ENCODE measurements at places on chromosomes 6 and 20. TPM values are rescaled to one million over a fixed set of nuclear protein-coding genes. Genes with fewer than 3 reads are reported as not detected.

The C20orf144 gene
- 0.19 TPM for polyA plus RNA-seq

The PLA2G7 gene
- polyA plus RNA-seq, result 2.9 TPM

The TTK gene
- polyA plus RNA-seq, result 23.6 TPM

The RUNX2 gene
- polyA plus RNA-seq, result 2.0 TPM

The ACTL10 gene
- polyA plus RNA-seq, result 0.48 TPM

The CLPSL2 gene
- not detected for polyA plus RNA-seq

The SRPK1 gene
- 52.2 TPM for polyA plus RNA-seq

The DLK2 gene
- polyA plus RNA-seq, result 0.75 TPM

The NTSR1 gene
- polyA plus RNA-seq, result 1.2 TPM

The SLC17A2 gene
- 0.35 TPM for polyA plus RNA-seq

The PPARD gene
- 21.2 TPM for polyA plus RNA-seq

- DNase-seq, result no peak
Observed at GRCh38 chr6:159919011-159919511, 28.3 kb downstream of the MAS1 start.

- DNase-seq, result no peak
Observed at GRCh38 chr6:12033770-12034169, 21.7 kb downstream of the HIVEP1 start.

GRCh38 chr20:31877684-31878083 lies 7.2 kb downstream of the TTLL9 start:
- DNase-seq, result no peak

DNA sequence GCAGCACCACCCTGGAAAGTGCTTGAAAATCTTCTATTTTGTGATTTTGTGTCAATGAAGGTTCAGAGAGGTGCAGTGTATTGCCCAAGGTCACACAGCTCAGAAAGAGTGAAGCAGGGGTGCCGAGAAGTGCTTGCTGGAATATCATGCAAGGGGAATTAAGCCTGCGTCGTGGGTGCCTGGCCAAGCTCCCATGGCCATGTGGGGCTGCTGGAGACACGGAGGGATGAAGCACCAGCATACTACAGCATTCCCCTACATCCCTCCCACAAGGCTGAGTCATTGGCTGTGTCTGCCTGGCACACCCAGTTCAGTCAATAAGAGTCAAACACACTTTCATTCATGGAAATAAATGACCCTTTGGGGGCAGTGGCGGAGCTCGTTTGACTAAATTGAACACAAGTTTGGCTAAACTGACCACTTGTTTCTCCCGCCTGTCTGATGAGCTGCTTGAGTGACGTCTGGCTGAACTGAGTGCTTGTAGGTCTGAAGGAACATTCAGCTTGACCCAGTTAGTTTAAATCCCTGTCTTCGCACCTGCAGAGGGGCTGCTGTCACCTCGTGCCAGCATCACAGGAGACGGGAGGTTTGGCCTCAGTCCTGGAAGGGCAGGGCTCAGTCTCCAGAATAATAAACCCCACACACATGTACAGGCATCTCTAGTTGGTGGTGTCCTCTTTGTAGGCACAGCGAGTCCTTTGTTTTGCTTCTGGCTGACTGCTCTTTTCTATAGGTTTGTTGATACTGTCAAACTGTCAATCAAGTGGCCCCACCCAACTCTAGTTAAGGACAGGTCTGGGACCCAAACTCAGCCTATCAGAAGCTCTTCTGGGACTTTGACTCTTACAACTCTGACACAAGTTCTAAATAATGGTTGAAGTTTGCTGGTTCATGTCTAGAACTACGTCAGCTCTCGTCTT lies 8.4 kb upstream of the TGM2 start:
- DNase-seq, result no peak

DNA sequence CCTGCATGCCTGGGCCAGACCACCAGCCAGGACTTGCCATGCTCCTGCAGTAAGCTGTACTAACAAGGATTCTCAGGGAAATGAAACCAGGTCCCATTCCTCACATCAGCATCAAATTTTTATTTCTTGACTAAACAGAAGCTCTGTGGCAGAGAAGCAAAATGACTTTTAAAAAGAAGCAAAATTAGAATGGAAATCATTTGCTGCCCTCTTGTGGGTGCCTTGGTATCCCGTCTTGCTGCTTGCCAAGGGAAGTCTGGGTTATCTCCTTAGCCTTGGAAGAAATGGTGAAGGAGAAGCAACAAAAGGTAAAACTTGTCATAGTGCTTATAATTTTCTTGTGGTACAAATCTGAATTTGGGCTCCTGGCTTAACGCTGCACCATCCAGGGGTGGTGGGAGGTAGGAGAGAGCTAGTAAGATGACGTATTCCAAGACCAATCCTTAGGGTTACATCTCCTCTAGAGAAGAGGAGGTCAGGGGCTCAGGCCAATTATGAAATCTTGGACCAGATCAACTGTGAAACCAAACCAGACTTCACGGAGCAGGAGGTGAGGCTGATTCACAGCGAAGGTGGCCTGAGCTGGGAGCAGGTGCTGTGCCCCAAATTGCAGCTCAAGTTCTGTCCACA lies 107.5 kb downstream of the FAXC start:
- no peak for DNase-seq

- no peak for DNase-seq
Observed at GRCh38 chr6:164409309-164410009, 899.9 kb downstream of the C6orf118 start.

GRCh38 chr6:12414096-12414675 lies 124.0 kb downstream of the EDN1 start:
- DNase-seq, result no peak

DNA sequence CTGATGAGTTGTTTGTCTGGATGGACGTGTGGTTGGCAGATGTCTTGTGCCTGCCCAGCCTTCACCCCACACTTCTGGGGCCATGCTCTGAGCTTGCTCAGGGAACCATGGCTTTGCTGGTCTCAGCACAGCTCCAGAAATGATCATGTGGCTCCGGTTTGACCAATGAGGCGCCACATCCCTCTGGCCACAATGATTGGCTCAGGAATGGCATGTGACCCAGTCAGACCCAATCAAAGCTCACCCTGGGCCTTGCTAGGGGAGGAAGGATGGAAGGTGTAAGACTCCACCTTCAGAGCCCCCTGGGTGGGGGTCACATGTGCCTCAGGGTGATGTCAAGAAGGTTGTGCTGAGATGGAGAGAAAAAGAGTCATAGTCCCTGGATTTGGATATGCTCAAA lies 281.6 kb upstream of the SULF2 start:
- DNase-seq, result no peak

- no peak for DNase-seq
Observed at GRCh38 chr6:51542475-51542874, 544.9 kb downstream of the PKHD1 start.

DNA sequence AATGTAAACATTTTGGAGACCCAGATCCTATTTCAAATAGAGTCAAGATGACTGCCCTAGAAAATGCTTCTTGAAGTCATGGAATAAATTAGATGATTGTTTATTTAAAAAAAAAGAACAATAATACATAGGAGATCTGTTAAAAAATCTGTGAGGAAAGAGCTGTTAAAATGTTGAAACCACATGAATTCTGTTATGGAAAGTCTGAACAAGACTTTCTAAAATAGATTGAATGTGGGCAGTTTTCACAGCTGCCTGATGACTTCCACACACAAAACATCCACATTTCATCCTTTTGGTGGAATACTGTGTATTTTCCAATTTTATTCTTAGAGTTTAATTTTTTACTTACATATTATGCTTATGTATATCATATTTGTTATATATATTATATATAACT lies 186.1 kb downstream of the LAMA2 start:
- DNase-seq, result no peak

GRCh38 chr20:17444091-17444490 lies 87.1 kb downstream of the BFSP1 start:
- no peak for DNase-seq

- DNase-seq, result no peak
Observed at GRCh38 chr6:136312975-136313374, 23.3 kb upstream of the BCLAF1 start.

DNA sequence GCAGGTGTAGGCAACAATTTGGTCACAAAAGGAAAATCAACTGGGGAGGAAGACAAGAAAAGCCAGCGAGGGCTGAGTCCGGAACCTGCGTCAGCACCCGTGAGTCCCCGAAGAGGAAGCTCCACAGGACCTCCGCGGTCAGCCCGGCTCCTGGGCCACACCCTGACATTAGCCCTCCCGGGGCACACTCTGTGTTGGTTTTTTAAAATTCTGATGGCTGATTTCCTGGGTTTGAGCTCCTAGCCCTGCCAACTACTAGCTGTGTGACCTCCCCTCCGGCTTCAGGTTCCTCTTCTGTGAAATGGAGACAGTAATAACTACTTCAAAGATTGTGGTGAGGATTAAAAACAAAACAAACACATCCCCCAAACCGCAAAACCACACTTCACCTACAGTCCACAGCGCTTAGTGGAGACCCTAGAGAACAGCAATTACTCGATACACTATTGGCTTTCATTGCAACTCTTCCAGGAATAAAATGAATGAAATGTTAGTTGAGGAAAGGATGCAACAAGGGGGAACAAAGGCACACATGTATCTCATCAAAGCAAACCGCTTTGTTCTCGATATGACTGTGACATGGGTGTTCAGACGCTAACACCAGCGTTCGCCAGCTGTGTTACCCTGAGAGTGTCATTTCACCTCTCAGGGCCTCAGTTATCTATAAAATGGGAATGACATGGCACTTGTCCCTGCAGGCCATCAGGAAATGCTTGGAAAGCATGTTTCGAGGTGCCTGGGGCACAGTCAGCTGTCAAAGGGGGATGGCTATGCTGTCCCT lies 985 bp downstream of the ZBP1 start:
- no peak for DNase-seq

DNA sequence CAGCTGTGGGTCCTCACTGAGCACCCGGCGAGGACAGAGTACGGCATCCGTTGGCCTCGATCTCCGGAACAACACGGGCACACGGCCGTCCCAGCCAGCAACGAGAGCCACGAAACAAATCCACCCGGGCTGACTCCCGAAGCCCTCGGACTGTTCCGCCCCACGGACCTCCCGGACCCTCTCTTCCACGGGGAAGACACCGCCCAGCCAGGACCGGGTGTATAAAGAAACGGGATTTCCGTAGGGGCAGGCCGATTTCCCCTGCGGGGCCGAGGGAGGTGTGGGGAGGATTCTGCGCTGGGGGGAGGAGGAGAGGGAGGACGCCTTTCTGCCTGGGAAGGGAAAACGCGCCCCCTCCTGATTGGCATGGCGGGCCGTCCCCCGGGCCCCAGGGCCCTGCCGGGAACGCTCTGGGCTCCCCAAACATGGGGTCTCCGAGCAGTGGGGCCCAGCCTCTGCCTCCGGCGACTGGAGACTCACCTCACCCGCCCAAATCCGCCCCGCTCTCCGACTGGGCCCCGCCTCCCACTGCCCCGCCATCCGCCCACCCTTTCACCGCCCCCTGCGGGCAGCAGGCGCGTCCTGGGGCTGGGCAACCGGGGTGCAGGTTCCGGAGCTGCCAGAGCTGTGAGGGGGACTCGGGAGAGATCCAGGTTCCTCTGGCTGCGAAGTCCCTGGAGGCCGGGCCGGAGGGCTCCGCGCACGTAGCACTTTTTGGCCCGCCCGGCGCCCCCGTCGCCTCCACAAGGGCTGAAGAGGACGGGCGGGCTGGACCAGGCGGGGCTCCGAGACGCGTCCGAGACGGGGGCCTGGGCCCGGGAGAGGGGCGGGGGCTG lies 679 bp upstream of the PPDPF start:
- DNase-seq, result no peak

DNA sequence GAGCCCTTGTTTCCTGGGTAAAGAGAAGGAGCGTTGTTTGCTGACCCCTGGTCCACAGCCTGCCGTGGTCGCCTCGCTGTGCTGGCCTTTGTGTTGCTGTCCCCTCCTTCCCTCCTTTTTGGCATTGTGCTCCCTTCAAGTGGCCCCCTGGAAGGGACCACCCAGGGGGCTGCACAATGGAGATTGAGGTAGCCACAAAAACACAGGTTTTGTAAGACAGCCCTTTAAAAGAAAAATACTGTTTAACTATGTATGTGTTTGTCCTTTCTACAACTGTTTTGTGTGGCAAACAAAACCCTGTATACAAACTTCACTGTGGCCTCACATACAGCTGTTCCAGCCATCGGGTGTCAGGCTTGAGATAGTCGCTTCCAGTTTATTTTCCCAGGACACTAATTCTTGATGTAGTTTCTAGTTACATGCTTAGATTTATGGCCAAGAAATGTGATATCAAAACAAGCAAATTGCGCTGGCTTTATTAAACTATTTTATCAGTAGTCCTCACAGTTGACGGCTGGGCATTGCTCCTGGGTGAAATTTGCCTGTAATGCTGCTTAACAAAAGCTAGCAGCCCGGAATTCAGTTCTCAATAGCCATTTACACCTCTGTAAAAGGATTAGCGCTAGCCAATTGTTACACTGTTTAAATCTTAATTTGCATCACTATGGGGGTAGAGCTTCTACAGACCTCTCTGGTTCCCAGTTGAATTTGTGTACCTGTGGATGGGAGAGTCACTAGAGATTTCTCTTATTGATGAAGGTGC lies 64.1 kb downstream of the KIZ start:
- no peak for DNase-seq

GRCh38 chr6:5219011-5219691 lies 41.6 kb downstream of the LYRM4 start:
- DNase-seq, result no peak

All from right renal cortex interstitium (tissue), 3 donors.